ENCODE measurements at places on chromosomes 2 and 18.

DNA sequence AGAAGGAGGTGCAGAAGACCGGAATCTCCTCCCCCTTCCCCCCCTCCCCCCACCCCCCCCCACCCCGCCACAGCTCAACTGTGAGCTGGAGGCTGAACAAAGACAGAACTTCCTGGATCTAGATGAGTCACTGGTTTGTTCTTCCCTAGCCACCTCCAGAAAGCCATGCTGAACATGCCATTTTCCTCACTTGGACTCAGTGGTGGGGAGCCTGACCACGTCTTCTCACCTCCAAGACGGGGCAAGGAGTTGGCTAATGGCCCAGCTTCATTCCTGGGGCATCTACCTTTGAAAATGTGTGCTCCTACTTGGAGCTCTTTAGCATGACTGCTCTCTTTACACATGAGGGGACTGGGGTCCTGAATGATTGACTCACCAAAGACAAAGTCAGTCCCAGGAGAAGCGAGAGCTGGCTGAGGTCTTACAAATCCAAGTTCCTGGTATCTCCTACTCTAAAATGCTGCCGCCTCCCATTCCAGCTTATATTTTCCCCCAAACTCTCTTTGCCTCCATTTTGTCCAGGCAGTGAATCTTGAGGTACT is 22.6 kb upstream of the FZD5 start:
- DNase-seq: no peak

GRCh38 chr2:181308766-181309515 is 148.2 kb upstream of the ITGA4 start:
- DNase-seq: no peak

DNA sequence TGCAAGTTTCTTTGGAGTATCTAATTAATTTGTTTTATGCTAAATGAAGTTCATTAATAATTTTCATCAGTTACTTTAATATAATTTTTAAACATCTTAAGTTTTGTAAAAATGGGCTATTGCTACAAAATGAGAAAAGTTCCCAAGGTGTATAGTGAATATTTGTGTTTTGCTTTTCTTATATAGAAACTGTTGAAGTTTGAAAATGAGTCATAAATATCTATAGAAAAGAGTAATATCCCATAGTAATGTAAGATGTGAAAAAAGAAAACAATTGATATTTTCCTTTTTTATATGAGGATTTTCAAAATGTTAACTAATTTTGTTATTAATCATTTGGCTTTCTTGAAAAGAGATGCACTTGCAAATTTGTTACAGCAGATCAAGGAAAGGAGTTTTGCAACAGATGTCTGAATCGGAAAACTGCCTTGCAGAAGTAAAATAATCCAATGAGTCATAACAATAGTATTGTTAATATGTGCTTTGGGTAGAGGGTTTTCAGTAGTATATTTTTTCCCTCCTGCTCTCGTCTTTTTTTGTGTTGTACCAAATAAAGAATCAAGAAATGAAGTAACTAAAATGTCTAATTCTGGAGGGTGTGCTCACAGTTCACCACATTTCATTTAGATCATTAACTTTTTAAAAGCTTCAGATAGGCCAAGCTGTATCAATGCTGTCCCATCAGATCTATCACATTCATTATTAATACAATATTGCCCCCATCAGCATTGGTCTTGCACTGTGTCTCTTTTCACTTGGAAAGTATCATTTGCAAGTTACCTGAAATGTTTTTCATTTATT is 15.5 kb downstream of the DUSP19 start:
- no peak for DNase-seq

DNA sequence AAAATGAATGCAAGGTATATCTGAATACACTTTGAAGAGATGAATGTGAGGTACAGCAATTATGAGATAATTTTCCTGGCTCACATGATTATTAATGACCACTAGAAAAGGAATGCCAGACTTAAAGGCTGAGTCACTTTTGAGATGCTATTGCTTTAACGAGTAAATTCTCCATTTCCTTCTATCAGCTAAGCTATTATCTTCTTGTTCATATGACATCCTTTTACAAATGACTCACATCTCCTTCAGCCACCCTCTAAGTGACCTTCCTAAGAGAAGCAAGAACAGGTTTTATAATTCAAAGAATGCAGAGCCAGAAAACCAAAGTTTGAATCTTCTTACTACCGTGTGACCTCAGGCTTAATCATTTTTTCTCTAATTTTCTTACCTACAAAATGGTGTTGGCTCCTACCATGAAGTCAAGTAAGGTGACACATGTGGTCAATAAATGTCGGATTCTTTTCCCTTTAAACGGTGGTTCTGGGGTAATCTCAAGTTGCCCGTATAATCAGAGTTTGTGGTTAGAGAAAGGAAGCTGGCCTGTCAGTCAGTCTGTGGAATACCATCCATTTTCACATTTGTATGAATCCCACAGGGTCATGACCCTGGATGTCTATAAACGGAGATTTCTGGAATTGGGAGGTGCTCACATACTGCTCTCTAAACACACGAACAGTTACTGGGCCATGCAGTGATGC is 184.0 kb upstream of the PID1 start:
- DNase-seq: no peak

GRCh38 chr2:65638443-65638842 is 206.0 kb upstream of the SPRED2 start:
- DNase-seq: no peak

DNA sequence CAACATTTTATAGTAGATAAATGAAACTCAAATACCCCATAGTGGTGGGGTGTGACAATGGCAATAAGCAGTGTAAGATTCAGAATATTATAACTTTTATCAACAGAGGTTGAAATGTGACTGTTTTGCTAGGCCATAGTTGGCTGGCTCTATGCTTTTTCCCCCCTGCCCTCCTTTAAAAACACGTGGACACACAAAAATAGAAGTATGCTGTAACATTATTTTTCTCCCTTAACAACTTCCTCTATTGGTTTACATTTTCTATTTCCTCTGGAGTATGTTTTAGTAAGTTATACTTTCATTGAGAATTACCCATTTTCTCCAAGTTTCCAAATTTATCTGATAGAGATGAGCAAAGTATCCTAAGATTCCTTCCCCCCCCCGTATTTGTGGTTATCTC is 31.1 kb downstream of the NDUFAF7 start:
- no peak for DNase-seq

GRCh38 chr18:47754311-47755101 is 176.0 kb downstream of the SMAD2 start:
- no peak for DNase-seq

- no peak for DNase-seq
Measured at GRCh38 chr2:20023688-20024087, 11.2 kb upstream of the MATN3 start.
